ENCODE measurements at places on chromosomes 13 and 19.
A peak's percentile ranks its signal among the peaks of the same experiment; 100 is the strongest.

DNA sequence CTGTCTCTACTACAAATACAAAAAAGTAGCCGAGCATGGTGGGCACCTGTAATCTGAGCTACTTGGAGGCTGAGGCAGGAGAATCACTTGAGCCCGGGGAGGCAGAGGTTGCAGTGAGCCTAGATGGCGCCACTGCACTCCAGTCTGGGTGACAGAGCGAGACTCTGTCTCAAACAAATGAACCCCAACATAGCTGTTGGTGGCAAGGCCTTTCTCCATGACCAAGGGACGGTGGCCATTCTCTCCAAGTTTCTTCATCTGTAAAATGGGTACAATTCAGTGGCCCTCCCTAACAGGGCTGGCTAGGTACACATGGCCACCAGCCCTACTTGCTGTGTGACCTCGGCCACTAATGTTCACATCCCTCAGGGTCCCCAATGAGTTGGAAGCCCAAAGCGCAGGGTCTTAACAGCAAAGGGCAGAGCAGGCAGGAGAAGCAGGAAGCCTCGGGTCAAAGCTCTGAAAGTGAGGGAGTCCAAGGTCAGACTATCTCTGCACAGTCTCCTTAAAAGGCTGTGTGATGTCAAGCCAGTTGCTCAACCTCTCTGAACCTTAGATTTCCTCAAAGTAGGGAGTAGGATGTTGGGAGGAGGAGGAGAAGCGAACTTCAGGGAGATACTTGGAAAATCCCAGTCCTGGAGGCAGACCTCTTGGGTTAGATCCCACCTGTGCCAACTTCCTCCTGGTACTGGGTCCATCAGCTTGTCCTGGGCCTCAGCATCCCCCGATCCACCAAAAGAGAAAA, 2.7 kb downstream of the JUND start:
- DNase-seq: no peak

DNA sequence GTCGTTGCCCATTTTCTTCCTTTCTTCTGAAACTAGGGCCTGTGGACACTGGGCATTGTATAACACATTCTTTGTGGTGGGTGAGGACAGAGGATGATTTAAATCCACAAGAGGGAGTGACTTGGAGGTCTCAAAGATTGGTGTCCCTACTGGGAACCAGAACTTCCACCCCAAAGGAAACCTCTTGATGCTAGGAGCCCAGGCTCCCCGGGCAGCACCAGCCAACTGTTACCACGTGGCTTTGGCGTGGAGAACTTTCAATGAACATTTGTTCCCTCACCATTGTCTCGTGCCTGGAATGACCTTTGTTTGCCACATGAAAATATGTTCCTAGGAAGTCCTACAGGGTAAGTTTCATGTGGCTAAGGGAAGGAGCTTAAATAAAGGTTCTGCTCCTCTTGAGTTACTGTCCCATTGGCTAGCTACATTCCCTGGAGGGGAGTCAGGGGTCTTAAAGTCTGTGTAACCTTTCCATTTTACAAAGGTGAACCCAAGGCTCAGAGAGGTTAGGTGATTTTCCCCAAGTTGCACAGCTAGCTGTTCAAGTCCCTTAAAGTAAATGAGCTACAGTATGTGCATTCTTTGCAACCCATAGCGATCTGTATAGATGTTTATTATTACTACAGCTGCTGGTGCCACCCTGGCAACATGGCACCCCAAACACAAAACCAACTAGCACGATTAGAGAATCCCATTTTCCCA, 5.0 kb upstream of the CDX2 start:
- no peak for DNase-seq

DNA sequence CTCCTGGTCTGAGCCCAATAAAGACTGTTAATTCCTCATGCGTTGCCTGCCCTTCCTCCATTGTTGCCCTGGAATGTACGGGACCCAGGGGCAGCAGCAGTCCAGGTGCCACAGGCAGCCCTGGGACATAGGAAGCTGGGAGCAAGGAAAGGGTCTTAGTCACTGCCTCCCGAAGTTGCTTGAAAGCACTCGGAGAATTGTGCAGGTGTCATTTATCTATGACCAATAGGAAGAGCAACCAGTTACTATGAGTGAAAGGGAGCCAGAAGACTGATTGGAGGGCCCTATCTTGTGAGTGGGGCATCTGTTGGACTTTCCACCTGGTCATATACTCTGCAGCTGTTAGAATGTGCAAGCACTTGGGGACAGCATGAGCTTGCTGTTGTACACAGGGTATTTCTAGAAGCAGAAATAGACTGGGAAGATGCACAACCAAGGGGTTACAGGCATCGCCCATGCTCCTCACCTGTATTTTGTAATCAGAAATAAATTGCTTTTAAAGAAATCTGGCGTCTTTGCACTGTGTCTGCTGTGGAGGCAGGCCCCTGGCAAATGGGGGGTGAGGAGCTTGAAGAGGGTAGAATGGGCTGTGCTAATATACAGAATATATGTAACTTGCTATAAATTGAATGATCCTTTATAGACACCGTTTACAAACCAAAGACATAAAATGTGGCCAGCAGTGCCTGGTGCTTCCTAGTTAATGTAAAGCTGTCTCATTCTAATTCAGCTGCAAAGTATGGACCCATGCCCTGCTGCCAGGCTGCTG, 4.2 kb upstream of the RPS11 start:
- DNase-seq: no peak

GRCh38 chr13:23107665-23108064, 73.1 kb upstream of the SGCG start:
- DNase-seq: no peak

GRCh38 chr13:51278426-51279130, 56.4 kb downstream of the FAM124A start:
- DNase-seq: no peak

- DNase-seq: no peak
These were observed 29.1 kb downstream of the TNFRSF19 start for GRCh38 chr13:23599083-23599925.

GRCh38 chr13:36639610-36640009, 34.2 kb upstream of the SERTM1 start:
- DNase-seq: no peak

DNA sequence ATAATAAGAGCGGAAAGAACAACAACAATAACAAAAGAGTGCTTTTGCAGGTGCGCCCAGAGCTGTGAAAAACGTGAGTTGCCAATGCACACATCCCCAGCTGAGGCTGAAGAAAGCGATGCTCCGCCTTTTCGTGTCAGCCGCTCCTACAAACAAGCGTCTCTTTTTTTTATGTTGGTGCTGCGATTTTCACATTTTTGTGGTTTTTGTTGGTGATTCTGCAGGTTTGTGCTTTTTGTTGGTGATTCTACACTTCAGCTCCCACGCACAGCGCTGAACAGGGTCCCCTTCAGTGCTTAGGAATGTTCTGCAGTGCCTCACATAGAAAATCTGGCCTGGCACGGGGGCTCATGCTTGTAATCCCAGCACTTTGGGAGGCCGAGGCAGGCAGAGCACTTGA, 7.3 kb upstream of the SBK3 start:
- DNase-seq: peak; percentile 62

DNA sequence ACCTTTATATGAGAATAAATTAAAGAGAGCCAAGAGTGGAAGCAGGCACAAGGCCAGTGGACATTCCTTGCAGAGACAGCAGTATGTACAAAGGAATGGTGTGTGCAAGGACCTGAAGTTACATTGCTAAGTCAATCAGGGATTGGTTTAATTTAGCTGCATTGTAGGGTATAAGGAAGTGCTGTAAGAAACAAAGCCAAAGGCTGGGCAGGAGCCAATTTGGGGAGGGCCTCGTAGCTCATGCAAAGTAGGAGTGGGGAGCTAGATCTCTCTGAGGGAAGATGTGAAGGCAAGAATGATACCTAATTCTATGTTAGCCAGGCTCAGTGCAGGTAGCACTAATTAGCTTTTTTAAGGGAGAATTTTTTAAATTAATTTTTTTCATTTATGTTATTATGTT, 76.7 kb downstream of the SLAIN1 start:
- no peak for DNase-seq

DNA sequence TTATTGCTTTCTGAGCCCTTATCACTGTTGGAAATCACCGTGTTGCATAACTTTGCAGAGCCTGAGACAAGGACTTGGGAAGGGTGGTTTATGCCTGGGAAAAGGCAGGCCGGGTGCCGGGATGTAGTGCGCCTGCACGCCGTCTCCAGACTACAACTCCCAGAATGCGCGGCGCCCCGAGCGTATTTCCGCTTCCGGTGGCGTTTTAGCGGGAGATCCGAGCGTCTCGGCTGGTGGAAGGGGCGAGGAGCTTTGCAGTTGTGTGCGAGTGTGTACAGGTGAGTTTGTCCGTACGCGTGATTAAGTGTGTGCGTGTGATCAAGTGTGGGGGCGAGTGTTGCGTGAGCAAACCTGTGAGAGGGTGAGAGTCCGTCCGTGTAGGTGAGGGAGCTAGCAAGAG, 75.4 kb downstream of the PEG3 start:
- no peak for DNase-seq

GRCh38 chr19:35357867-35358573, at the start of gene FFAR3:
Gene FFAR3 (plus strand): TSS chr19:35358460. CDS start chr19:35358891, 431 bp downstream.
- no peak for DNase-seq

DNA sequence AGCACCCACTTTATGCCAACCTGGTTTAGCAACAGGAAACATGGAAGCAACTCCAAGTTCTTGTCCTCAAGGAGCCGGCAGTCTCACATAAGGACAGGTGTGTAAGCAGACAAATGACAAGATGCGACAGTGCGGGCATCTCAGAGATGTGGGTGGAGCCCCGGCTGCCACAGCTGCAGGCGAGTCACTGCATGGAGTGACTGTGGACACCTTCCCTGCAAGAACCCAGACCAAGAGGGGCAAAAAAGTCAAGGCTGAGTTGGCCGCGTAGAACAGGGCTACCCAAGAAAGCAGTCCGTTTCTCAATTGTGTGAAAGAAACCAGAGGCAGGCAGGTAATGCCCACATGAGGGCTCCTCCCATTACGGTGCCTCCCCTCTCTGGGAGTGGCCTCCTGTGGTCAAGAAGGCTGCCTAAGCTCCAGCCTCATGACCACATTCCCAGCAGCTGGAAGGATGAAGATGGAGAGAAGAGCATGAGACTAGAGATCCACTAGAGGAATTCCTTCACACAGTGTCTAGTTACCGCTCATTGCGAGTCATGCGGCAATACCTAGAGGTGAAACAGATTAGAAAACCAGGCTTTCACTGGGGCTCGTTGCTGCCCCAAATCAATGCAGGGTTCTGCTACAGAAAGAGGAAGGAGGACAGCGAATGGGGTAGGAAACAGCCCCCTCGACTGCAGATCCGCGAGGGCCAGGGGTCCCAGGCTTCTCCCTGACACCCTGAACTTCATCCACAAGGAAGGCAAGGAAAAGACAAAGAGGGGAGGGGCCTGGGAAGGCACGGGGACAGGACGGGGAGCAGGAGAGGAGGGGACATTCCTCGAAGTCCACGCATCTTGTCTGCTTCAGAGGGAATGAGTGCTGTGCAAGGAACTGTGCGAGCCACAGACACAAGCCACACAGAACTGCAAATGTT, 80.2 kb downstream of the SPACA7 start:
- DNase-seq: no peak

- DNase-seq: no peak
These were observed 21.0 kb upstream of the HOMER3 start for GRCh38 chr19:18961767-18962620.
